WTC11 (cell line): ENCODE measurements at places on chromosomes 5 and 9.

DNA sequence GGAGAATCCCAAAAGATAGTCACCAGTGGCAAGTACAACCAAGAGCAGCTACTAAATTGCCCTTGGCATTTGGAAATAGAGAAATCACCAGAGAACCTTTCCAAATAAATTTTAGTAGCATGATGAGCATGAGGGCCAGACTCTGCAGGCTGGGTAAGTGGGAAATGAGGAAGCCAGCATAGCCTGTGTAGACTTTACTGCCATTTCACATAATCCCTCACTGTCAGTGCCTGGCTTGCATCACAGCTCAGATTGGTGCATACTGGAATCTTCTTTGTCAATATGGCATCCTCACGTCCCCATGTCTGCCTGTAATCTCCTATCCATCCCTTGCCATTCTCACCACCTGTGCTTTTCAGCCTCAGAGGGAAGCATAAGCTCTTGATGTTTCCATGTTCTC lies 14.5 kb downstream of the GRAMD2B start:
- DNase-seq = no peak

DNA sequence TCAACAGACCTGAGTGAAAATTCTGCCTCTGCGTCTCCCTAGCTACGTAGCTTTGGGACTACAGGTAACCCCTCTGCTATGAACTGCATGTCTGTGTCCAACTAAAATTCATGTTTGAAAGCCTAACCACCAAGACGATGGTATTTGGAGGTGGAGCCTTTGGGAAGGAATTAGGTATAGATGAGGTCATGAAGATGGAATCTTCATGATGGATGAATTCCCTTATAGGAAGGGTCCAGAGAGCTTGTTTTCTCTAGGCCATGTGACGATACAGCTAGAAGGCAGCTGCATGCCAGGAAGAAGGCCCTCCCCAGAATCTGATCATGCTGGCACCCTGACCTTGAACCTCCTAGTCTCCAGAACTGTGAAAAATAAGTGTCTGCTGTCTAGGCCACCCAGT lies 296.4 kb downstream of the SLIT3 start:
- no peak for DNase-seq

DNA sequence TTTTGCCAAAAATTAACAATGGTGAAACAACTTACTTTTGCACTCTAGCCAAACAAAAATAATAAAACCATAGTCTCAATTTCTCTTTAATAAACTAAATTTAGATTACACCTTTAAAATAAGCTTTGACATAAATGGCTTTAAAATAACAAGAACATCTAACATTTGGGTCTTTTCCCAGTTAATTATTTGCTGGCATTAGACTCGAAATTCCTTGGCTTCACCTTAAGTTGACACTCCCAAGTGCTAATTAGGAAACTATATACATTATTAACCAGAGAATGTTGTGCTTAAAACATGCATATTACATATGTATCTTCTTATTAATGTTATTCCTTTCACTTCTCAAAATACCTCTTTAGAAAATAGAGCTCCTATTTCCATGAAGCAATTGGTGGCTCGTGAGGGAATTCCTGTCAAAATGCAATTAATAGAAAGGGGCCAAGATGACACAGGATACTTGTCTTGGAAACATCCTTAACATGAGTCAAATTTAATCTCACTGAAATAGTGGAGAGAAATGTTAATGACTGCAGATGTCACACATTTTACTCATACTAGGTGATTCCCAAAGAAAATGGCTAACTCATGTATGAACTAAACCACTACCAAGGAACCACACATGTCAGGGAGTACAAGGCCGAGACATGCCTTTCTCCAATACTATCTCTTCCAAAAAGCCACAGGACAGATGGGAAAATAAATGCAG lies 932.9 kb upstream of the DMAC1 start:
- no peak for DNase-seq

GRCh38 chr5:72812488-72812887 lies 4.0 kb upstream of the TNPO1 start:
- no peak for DNase-seq

GRCh38 chr5:143004361-143005145 lies 234.4 kb downstream of the ARHGAP26 start:
- DNase-seq = no peak

- no peak for DNase-seq
These were observed 102.8 kb upstream of the GNA14 start for GRCh38 chr9:77750981-77751340.

DNA sequence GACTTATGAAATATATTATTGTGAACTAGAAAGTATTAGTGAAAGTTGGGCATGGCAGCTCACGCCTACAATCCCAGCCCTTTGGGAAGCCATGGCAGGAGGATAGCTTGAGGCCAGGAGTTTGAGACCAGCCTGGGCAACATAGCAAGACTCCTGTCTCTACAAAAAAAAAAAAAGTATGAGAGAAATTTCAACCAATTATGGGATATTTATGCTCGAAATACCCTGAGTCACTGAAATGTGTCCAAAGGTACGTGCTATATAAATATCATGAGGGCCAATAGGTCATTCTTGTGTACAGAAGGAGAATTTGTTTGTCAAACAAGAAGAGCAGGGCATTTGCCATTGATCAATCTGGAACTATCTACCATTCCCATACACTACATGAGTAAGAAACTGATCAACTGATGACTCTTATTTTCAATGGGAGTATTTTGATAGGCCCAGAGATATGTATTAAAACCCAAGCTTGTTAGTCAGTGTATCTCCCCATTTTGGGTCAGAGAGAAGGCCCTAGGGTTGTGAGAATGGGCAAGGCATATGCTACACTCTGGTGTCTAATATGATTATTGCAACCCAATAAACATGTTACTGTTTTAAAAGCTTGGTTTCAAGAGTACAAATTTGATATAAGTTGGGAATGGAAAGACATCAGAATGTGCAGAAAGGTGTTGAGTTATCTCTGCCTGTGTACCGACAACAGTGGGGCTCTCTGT lies 21.7 kb upstream of the HOMER1 start:
- no peak for DNase-seq

DNA sequence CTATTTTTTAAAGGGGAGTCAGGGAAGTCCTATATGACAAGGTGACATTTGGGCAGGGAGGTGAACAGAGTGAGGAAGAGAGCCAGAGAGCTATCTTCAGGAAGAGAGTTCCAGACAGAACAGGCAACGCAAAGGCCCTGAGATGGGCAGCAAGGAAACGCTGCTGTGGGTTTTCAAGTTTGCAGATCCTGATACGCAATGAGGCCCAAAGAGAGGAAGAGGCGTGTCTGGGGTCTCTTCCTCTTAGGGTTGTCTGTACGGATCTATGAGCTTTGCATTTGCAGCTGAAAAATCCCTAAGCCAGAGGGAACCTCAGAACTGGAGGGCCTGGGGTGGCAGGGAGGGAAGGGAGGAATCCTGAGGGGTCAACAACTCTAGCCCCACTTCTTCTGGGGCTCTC lies 13.6 kb downstream of the FAT2 start:
- no peak for DNase-seq
